ENCODE measurements at places on chromosomes 16 and 17. TPM values are rescaled to one million over a fixed set of nuclear protein-coding genes. Genes with fewer than 3 reads are reported as not detected.

GRCh38 chr17:20302246-20302917 is 165.0 kb downstream of the LGALS9B start:
- H3K4me1 ChIP-seq: no peaks in the 10 kb centered on the region
- DNase-seq: no peak
- no peak overlapping the region for H3K27ac ChIP-seq
- H3K4me3 ChIP-seq: no peak overlapping the region
- H3K27me3 ChIP-seq: no peaks in the 10 kb centered on the region

DNA sequence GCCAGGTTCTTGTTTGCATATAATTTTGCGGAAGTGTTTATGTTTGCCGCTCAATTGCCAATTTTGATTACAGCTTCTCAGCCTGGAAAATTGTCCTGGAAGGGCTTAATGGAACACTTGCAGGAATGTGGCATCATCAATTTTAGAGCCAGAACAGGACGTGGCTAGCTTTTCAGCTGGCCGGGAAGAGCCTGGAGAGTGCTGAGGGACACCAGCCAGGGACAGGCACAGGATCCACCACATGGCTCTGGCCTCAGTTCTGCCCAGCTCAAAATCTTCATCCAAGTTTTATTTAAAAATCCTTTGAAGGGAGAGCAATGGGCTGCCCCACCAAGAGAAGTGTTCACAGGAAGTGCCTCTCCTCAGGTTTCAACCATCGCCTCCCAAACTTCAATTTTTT is 287.2 kb upstream of the HSBP1 start:
- H3K27ac ChIP-seq: no peak overlapping the region
- no peak for DNase-seq
- H3K4me3 ChIP-seq: no peak overlapping the region
- H3K27me3 ChIP-seq: no peaks in the 10 kb centered on the region
- no peaks in the 10 kb centered on the region for H3K4me1 ChIP-seq

GRCh38 chr17:57210224-57210553 is 46.1 kb upstream of the MSI2 start:
- no peaks in the 10 kb centered on the region for H3K36me3 ChIP-seq
- peaks cover 21% of the 10 kb centered on the region for H3K27me3 ChIP-seq
- no peak for DNase-seq
- no peak overlapping the region for H3K4me3 ChIP-seq

- no peaks in the 10 kb centered on the region for H3K27me3 ChIP-seq
- no peak for DNase-seq
- no peaks in the 10 kb centered on the region for H3K4me1 ChIP-seq
- H3K4me3 ChIP-seq: no peak overlapping the region
Measured at GRCh38 chr16:64459402-64459801, 662.5 kb downstream of the CDH11 start.

DNA sequence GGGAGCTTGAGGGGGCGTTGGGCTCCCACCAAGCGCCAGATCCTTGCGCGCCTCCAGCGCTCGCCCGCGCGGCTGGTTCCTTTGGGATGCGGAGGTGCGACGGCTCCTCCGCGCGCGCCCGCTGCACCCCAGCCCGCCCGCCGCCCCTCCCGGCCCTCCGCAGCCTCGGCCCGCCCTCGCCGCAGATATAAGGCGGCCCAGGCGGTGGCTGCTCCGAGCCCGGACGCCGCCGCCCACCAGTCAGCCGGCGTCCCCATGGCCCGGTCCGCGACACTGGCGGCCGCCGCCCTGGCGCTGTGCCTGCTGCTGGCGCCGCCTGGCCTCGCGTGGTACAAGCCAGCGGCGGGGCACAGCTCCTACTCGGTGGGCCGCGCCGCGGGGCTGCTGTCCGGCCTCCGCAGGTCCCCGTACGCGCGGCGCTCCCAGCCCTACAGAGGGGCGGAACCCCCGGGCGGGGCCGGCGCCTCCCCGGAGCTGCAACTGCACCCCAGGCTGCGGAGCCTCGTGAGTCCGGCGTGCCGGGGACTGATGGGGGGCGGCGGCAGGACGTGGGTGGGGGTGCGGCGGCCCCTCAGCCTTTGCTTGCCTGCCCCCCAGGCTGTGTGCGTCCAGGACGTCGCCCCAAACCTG is at the start of gene NPB:
Gene NPB (plus strand): TSS at position 216 of the 630 bp plus-strand sequence. CDS start 40 bp downstream, at position 256.
- no peak within 1 kb of the TSS for H3K4me3 ChIP-seq
- peaks cover 12% of the 10 kb centered on the region for H3K4me1 ChIP-seq
- peak; percentile 20 for DNase-seq

DNA sequence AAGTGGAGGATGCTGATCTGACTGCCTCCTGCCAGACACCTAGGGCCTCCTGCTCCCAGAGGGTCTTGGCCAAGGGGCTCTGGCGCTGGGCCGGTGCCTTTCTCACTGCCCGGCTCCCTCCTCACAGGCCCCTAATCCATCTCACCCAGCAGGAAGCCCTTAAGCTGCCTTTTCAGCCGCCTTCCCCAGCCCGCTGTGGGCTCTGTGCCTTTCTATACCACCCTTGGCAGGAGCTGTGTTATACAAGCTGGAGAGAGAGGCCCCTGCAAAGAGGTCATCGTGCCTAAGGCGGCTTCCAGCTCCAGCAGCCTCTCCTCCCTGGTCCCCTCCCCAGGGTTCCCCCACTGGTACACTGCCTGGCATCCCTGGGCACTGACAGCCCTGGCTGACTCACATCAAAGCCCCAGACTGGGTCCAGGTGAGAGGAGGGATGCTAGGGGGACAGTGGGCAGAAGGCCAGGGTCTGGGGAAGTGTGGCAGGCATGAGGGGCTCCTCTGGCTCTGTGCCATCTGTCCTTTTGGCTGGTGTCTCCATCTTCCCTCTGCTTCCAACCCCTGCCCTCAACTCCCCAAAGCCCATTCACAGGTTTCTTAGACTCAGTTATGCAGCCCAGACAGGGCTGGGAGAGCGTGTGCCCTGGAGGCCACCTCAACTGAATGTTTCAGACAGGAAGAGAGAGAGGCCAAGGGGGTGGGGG is 15.3 kb upstream of the FZD2 start:
- peaks cover 5% of the 10 kb centered on the region for H3K27me3 ChIP-seq
- no peak overlapping the region for H3K27ac ChIP-seq
- no peaks in the 10 kb centered on the region for H3K4me1 ChIP-seq
- no peak for DNase-seq

GRCh38 chr17:17350491-17351355 is 47.5 kb downstream of the NT5M start:
- no peak overlapping the region for H3K4me3 ChIP-seq
- H3K27me3 ChIP-seq: no peaks in the 10 kb centered on the region
- H3K4me1 ChIP-seq: peaks cover 4% of the 10 kb centered on the region
- H3K27ac ChIP-seq: no peak overlapping the region
- DNase-seq: no peak

GRCh38 chr17:39738983-39739884 is 1.5 kb downstream of the GRB7 start:
- no peaks in the 10 kb centered on the region for H3K27me3 ChIP-seq
- H3K4me3 ChIP-seq: no peak overlapping the region
- H3K36me3 ChIP-seq: no peaks in the 10 kb centered on the region
- peaks cover 16% of the 10 kb centered on the region for H3K4me1 ChIP-seq
- H3K27ac ChIP-seq: no peak overlapping the region

GRCh38 chr16:84599521-84600202 is 18.2 kb downstream of the COTL1 start:
- no peaks in the 10 kb centered on the region for H3K27me3 ChIP-seq
- peaks cover 94% of the 10 kb centered on the region for H3K4me1 ChIP-seq
- H3K4me3 ChIP-seq: peak overlapping the region; percentile 87
- DNase-seq: peak; percentile 33
- H3K36me3 ChIP-seq: peaks cover 5% of the 10 kb centered on the region

DNA sequence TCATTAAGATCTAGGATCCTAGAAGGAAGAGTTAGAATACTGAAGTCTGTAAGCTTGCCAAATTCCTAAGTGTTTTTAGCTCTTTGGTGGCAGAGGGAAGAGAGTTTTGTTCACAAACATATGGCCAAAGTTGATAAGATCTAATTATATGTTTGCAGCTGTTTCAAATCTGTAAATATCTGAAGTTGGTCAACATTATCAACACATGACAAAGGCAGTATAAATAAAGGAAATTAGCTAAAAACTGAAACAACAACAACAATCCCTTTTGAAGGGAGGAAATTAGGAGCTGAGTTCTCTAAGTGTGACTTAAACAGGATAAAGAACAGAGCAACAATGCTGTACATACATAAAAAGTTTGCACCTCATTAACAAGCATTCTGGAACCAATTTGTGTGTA is 208.7 kb downstream of the KCNJ2 start:
- no peak overlapping the region for H3K27ac ChIP-seq
- no peaks in the 10 kb centered on the region for H3K4me1 ChIP-seq

DNA sequence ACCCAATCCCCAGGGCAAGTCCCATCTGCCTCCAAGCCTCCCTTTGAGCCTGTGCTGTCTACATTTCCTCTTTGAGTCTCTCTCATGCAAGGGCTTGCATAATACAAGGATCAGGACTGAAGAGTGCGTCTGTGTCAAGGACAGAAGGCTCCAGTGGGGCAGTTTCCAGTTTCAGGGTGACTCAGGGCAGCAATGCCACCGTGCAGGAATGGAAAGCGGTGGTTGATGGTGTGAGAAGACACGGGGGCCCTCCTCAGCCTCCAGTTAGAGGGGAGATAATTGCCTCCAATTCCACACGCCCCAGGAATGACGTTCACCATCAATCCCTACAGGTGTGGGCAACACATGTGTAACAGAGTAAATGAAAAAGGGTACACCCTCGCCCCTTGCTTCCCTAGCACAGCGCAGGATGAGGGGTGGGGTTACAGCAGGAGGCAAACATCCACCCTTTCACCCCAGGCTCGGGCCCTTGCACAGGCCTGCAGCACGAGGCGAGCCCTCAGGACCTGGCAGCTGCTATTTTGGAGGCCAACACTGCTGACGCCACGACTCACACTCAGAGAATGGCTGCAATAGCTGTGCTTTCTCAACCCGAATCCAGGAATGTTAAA is 24.8 kb upstream of the SLC25A19 start:
- DNase-seq: no peak
- no peaks in the 10 kb centered on the region for H3K27me3 ChIP-seq
- no peak overlapping the region for H3K27ac ChIP-seq
- H3K4me1 ChIP-seq: no peaks in the 10 kb centered on the region

DNA sequence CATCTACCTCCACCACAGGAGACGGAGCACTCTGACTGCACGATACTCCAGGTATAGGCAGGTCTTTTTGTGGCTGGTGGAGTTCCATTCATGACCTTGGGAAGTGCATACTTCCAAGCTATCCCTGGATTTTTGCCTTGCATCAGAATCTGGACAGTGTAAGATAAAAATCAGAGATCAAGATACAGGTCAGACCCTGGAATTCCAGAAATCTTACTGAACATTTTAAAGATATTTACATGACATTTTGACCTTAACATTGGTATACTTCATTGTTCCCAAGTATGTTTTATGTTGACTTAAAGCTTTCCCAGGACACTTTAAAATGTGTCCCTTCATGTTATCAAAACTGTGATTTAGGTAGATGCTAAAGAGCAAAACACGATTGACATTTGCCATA is 101.0 kb downstream of the SYCE1L start:
- peaks cover 2% of the 10 kb centered on the region for H3K27me3 ChIP-seq
- DNase-seq: no peak
- no peak overlapping the region for H3K4me3 ChIP-seq
- no peak overlapping the region for H3K27ac ChIP-seq
- H3K4me1 ChIP-seq: no peaks in the 10 kb centered on the region

GRCh38 chr17:77537566-77537965 is 396.8 kb downstream of the SEC14L1 start:
- no peak overlapping the region for H3K27ac ChIP-seq
- H3K4me1 ChIP-seq: no peaks in the 10 kb centered on the region

BCL6B gene
- 0.42 TPM for total RNA-seq

ITGAL gene
- total RNA-seq: 393 TPM

EPX gene
- total RNA-seq: not detected

KRT222 gene
- total RNA-seq: not detected

YBX2 gene
- not detected for total RNA-seq

DLX4 gene
- total RNA-seq: not detected
